ENCODE measurements at places on chromosomes 7 and 10.

- no peak for DNase-seq
These were observed 87.4 kb upstream of the DDC start for GRCh38 chr7:50652400-50653125.

GRCh38 chr7:112575864-112576263 is 95.1 kb downstream of the LSMEM1 start:
- DNase-seq: no peak

DNA sequence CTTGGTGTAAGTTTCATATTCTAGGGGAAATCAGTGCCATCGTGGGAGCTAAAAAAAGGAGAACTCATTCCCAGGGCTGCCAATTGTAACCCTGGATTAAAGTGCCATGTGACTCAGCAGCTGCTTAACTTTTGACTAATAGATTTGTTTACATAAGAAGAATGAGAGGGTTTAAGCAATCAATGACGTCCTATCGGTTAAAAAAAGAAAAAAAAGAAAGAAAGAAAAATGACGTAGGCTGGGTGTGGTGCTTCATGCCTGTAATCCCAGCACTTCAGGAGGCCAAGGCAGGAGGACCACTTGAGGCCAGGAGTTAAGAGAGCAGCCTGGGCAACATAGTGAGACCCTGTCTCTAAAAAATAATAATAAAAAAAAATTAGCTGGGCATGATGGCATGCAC is 116.2 kb upstream of the AFAP1L2 start:
- DNase-seq: no peak

GRCh38 chr10:45586028-45586824 is 86.3 kb downstream of the ZFAND4 start:
- no peak for DNase-seq

DNA sequence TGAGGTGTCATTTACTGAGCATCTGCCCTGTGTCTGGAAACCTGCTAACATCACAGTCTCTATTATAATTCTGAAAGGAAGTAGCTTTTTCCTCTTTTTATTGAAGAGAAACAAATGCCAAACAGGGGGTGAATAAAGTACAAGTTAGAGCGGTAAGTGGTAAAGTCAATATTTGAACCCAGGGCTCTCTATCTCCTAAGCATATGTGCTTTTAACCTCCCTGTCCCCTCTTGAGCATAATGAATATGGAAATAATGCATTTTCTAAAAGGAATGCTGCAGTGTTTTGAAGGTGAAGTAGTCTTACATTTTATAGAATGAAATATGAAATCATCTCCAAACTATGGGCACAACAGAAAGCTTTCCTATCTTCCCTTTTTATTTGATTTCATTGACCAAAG is 196.7 kb downstream of the KIAA1217 start:
- no peak for DNase-seq

- DNase-seq: no peak
These were observed 24.1 kb upstream of the SEMA3A start for GRCh38 chr7:84218681-84219080.

DNA sequence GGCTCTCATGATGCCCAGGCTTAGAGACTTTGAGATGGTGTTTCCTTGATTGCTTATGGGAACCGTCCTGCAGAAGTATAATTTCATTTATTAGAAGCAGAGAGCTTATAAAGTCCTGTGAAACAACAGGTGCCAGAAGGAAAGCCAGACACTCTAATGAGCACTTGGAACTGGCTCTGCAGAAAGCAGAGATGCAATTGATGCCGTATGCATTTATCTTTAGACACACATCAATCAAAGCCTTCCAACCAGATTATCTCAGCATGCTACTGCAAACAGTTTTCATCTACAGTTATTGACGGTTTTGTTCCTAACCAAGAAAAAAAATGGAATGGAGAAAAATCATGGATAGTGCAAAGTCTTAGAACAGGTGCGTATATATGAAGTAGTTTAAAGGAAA is 371.7 kb upstream of the PRKCQ start:
- no peak for DNase-seq

DNA sequence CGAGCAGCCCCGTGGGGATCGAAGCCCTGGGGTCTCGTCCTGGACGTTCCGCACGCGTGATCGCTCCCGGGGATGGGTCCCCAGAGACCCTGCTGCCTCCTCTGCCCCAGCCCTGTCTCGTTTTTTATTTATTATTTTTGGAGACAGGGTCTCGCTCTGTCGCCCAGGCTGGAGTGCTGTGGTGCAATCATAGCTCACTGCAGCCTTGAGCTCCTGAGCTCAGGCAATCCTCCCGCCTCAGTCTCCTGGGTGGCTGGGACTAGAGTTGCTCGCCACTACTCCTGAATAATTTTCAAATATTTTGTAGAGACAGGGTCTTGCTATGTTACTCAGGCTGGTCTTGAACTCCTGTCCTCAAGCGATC is 319 bp upstream of the STX1A start:
- DNase-seq: no peak

GRCh38 chr7:156566812-156567549 is 73.6 kb upstream of the RNF32 start:
- no peak for DNase-seq

DNA sequence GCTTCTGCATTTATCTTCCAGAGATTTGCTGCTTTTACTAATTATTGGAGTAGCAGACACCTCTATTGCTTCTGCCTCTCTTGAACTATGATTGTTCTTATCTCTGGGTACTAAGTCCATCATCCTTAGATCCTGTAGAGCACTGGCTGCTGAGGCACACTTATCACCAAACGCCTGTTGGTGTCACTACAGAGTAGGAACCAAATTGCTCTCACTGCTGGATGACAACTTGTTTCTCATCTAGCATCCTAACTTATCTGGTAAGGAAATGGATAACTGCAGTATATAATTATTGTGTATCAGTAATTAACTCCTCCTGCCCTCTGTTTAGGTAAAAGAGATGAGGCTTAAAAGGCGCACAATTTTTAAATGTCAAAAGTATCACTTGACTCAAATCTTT is 1059.4 kb downstream of the NRG3 start:
- DNase-seq: no peak

- no peak for DNase-seq
These were observed 211.4 kb downstream of the THSD7A start for GRCh38 chr7:11620406-11621253.

DNA sequence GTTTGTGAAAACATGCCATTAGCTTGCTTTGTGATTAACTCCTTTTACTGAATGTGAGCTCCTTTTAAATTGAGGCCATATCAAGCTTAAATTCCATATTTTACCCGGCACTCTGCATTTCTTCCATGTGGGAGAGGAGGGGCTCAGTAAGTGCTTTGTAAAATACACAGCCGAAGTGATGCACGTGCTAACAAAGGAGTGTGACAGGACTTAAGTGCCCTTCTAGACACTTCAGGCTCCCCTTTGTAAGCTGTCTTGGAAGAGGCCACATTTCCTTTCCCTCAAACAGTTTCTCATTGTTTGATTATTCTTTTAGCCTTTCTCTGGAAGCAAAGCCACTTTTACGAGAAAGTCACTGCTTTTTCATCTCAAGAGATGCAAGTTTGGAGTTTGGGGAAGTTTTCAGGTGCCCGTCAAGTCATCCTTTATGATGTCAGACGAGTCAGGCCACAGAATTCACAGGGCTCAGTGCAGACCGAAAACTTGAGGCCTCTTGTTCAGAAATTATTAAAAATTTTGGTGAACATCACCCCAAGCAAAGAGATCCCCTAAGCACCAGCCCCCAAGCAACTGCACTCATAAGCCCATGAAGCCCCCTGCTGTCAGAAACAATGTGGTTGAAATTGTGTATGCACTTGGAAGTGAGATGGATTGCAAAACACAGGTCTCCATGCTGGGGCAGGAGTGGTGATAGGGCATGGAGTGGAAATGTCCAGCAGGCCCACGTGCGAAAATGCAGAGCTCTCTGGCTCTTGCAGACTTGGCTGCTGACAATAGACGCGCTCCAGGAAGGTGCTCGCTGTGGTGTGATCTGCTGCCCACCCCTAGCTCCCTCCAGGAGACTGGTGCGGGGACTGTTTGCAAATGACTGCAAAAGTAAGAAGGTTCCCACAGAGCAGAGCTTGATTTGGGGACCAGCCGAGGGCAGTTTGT is 11.5 kb downstream of the IKZF1 start:
- DNase-seq: no peak

DNA sequence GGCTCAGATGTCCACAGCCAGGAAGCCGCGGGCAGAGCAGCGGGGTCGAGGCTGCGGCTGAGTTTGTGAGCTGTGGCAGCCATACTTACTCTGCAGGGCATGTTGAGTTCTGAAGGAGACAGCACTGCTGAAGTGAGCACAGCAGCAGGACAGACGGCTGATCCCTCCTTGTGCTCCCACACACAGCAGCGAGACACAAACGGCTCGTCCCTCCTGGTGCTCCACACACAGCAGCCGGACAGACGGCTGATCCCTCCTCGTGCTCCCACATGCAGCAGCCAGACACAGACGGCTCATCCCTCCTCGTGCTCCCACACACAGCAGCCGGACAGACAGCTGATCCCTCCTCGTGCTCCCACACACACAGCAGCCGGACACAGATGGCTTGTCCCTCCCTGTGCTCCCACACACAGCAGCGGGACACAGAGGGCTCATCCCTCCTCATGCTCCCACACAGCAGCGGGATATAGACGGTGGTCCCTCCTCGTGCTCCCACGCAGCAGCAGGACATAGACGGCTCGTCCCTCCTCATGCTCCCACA is 305.1 kb downstream of the PTPRN2 start:
- no peak for DNase-seq

DNA sequence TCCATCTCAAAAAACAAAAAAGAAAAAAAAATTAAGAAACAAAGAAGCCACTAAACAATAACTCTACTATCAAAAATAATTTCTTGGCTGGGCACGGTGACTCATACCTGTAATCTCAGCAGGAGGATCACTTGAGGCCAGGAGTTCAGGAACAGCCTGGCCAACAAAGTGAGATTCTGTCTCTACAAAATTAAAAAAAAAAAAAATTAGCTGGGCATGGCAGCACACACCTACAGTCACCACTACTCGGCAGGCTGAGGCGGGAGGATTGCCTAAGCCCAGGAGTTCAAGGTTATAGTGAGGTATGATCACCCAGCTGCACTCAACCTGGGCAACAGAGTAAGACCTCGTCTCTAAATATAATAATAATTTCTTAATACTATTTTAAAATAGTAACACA is 69.0 kb downstream of the PARD3 start:
- no peak for DNase-seq

- no peak for DNase-seq
These were observed 258.6 kb downstream of the BMPER start for GRCh38 chr7:34163956-34164355.

DNA sequence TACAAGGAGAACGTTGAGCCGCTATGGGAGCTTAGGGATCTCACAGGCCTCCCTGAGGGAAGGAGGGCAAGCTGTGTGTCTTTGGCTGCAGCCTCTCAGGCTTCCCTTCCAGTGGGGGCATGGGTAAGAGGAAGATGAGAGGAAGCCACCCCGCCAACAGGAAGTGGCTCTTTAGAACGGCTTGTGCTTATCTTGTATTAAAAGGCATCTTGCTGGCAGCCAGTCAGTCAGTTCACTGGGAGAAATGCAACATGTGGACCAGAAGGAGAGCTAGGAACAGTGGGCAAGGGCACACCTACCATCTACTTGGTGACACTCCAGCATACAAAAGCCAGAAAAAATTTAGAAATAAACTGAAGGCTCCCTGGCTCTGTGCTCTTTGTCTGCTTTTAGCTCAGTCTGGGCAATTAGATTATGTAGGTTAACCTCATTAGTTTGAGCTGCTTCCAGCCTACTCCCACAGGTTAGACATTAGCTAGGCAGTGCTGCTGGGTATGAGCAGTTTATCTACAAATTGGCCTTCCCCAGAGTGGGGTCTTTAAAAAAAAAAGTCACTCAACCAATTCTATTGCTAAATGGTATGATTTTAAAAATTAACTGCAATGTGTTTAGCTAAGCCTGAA is 595.9 kb downstream of the KCNMA1 start:
- DNase-seq: no peak

DNA sequence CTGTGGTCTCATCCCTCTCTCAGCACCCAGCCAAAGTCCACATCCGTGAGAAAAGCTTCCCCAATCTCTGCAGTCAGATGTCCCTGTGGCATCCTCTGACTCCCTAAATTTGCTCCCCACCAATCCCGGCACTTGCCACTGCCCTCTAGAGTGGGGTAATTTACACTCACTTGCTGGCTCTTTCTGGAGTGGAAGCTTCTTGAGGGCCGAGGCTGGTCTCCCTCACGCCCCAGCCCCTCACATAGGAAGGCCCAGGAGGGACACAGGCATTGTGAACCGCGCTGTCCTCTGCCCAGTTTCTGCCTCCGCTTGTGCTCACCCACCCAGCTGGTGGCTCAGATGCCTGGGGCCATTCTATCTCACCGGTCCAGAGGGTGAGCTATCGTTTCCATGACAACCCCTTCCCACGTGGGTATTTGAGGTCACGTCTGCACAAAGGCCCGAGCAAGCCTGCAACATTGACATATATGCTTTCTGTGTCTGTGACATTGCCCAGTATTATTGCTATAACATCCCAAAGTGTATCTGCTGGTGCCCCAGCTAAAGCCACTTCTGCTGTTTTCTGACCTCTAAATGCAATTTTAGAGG is 97.3 kb upstream of the CTBP2 start:
- DNase-seq: no peak

GRCh38 chr10:84065804-84066601 is 73.3 kb upstream of the GHITM start:
- DNase-seq: no peak

- DNase-seq: no peak
These were observed 538.5 kb upstream of the MKI67 start for GRCh38 chr10:128664729-128665128.

- DNase-seq: no peak
These were observed 300.9 kb downstream of the BICC1 start for GRCh38 chr10:58813573-58813972.

- no peak for DNase-seq
These were observed 303.4 kb downstream of the GFRA1 start for GRCh38 chr10:115969591-115969990.

DNA sequence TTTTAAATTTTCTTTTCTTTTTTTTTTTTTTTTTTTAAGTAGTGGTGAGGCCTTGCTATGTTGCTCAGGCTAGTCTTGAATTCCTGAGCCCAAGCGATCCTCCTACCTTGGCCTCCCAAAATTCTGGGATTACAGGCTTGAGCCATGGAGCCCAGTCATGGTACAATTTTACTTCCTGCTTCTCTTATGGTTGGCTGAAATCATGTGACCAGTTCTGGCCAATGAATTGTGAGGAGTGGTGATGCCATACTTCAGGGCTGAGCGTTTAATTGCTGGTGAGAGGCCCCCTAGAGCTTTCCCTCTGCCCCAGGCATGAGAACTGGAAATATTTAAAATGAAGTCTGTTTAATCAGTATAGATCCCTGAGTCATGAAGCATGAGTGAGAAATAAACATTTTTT is 22.2 kb upstream of the BAIAP2L1 start:
- no peak for DNase-seq

GRCh38 chr7:32459788-32460187 is 30.4 kb downstream of the LSM5 start:
- no peak for DNase-seq

DNA sequence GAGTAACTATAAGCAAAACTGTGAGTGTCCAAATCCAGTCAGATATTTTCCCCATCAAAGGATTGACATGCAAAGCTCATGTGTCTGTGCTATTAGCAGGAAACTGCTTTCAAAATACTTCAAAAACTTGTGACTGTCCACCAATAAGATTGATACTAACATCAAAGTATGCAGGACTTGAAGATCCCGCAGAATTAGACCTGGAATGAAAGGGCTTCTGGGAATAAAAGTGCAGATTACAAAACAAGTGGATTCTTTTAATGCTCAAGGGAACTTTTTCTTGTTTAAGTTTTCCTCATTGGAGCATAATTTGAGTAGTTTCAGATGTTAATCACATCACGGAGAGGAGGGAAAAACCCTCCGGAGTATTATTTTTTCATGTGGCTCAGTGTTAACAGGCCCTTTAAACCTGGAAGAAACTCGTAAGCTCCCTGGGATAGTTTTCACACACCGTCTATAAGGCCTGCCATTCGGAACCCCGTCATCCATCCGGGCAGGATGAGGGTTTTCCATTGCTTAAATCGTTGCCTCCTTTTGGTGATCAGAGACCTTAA is 33.9 kb upstream of the MKX start:
- no peak for DNase-seq

Measured in NCI-H1694 (cell line).